ENCODE measurements at places on chromosomes 5 and 9.

DNA sequence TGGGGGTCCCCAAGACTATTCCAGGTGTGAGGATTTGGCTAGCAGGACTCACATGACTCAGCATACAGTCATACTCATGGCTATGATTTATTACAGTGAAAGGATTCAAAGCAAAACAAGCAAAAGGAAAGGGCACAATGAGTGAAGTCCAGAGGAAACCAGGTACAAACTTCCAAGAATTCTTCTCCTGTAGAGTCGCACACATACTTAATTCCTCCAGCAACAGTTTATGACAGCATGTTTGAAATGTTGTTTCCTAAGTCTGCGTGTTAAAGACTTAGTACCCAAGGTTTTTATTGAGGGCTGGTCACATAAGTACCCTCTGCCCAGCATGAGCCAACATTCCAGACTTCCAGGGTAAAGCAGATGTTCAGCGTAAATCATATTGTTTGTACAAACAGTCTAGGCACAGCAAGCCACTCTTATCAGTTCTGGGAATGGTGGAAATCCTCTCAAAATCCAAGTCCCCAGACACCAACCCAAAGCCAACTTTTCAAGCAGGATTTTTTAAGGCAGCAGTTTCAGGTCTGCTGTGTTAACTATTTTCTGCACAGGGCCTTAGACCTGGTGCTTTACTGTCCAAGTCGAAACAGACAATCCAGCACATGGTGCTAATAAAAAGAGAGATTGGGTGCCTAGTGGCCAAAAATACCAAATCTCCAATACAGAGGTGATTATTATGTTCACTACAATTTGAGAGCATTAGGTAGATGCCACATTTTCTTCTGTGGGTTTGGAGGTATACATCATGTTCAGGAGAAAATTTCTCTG, 18.6 kb upstream of the RICTOR start:
- DNase-seq, result no peak

GRCh38 chr9:68905129-68905528, 108.8 kb downstream of the PRKACG start:
- no peak for DNase-seq

DNA sequence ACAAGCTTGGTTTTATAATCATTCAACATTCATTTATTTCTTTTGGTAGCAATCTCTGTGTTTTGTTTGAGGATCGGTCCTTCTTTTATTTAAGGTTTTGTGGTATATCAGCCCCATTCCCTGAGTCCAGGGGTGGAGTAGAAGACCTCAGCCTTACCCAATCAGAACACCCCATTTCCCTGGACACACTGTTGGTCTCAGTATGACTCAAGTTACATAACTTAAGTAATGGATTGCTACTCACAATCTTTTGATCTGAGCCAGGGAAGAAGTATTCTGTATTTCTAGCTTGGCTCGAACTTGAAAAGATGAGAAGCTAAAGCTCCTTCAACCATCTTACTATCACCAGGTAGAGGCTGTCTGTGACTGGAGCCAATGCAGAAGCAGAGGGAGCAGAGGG, 175.2 kb upstream of the HAPLN1 start:
- no peak for DNase-seq

DNA sequence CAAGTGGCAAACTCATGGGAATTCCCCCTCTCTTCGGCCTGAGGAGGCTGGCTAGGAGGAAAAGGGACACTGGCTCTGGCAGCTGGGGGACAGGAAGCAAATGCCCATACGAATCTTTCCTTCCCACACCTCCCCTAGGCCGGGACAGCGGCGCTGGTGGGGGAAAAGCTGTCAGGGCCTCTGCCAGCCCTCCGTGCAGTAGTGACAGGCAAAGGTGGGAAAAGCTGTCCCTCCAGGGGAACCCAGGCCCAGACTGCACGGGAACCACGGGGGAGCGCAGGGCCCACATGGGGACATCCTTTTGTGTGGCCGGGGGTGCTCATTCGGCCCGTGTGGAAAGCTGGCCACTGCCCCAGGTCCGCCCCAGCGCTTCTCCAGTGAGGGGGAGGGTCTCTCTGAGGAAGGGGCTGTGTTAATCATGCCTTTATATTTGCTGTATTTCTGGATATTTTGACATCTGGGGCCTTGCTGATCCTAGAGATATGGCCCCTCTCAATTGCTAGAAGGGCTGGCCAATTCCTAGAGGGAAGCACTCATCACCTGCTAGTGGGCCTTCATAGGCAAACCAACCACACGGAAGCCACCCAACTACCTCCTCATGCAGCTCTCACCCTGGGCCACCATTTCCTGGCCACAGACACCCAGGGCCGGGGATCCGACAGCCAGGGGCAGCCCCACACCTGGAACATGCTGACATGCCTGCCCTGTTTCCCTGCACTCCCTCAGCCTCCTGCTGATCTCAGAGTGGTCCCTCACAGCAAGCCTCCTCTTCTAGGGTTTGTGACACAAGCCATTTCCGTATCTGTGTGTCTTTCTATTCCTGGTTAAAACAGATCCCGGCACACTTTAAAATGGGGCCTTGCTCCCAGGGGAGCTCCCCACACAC, 138.8 kb downstream of the ROR2 start:
- DNase-seq, result no peak

DNA sequence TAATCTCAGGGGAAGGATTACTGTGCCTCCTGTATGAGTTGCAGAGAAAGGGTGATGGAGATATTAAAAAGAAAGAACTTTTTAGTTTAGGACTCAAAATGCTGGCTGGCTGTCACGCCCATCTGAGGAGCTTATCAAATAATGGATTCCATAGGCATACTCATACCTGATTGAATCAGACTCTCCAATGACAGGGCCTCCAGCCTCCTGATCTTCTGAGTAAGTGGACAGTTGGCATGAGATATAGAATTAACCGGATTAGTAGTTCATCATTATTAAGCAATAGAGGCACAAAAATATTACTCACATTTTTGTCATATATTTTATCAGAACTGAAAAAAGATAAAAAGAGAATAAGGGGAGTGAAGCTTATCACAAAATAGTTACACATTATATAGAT, 157.0 kb upstream of the RASA1 start:
- no peak for DNase-seq

GRCh38 chr9:94979904-94980507, 253.5 kb downstream of the AOPEP start:
- DNase-seq, result no peak

DNA sequence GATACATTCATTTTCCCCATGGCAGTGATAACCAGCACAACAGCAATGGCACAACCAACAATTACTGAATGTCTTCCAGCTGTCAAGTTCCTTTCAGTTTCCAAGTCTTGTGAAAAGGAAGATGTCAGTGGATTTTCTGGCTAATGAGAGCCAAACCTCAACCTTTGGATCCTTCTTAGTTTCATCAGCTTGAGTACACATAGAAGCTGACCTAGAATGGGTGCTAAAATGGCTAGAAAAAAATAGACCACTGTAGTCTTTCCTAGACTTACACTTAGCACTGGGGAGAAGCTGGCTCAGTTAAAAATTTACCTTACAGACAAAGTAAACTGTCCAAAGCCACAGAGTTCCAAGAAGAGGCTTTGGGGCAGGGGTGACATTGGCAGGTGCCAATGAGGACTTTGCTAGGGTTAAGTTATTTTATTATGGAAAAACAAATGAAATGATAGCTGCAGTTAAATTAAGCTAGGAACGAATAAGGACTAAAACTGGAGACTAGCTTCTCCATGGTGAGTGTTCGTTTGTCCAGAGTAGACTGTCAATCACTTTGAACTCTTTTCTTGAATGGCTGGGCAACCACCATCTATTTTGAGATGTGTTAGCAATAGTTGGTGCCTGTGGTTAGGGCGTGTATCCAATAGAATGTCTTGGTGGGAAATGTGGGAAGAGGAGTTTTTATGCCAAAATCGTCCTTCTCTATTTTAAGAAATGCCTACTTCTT, 25.9 kb upstream of the TXN start:
- no peak for DNase-seq

DNA sequence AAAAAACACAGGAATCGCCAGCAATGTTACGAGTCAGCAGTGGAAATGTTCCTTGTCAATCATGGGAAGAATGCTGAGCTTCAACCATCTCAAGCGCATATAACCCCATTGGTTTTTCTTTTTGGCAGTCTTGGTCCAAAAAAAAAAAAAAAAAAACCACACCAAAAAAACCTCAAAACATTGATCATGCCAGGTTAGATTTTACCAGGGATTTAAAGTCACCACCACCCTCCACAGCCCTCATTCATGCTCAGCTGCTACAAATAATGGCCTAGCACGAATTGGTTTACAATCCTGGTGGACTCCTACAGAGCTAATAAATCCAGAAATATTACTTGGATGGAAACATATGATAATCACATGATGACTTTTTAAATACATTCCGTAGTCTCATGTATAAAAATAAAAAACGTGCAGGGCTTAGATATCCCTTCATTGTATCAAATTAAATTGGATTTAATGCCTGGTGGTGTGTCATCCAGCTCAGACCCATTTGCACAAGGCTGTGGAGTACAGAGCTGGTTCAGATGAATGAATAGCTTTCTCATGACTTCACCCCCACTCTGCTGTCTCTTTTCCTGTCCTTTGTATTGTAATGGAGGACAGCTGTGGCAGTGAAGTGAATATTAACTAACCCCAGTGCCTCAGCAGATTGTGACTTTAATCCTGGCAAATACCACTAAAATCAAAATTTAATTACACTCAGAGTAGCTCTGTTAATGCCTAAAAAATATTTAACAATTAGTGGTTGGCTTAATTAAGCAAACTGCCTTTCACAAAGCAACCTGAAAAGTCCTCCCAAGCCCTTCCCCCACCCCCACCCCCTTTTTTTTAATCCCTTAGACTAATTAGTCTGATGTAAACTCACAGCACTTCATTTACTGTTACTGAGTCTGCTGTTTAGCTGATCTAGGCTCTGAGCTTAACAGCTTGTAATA, 626.5 kb upstream of the ZNF608 start:
- no peak for DNase-seq

GRCh38 chr9:135336722-135337527, 142.7 kb upstream of the PPP1R26 start:
- DNase-seq, result peak; percentile 45

- no peak for DNase-seq
Observed at GRCh38 chr5:9268226-9268625, 277.6 kb downstream of the SEMA5A start.

- DNase-seq, result peak; percentile 82
Observed at GRCh38 chr5:126525630-126526245, 69.3 kb downstream of the ALDH7A1 start.

DNA sequence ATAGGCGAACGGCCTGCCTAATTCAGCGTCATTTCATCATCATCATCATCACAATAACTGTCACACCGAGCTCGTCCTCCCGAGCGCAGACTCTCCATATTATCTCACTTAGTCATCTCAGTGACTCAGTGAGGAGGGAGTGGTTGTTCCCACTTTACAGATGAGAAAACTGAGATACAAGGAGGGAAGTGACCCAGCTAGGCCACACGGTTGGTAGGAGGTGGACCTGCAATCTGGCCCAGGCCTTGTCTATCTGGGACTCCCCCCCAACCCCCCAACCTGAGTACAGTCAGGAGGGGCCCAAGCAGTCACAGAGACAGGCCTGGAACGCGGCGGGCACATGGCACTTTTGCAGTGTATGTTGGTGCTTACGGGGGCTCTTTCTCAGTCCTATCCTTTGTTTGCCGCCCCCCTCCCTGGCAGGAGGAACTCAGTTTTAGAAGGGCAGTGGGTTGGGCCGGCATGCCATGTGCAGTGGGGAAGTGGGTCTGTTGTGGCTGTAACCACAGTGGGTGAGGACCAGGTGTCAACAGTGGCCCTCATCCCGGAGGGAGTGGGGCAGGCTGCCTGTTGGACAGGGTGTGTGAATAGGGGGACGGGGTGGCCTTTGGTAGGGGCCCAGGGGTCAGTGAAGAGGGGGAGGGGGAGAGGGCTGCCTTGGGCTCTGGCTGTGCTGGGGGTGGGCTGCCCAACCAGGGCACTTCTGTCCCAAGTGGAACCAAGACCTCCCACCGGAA, 1.7 kb upstream of the RXRA start:
- peak; percentile 69 for DNase-seq

GRCh38 chr9:81082221-81082620, 607.1 kb downstream of the TLE1 start:
- DNase-seq, result no peak

GRCh38 chr9:14993901-14994554, 83.8 kb upstream of the FREM1 start:
- DNase-seq, result no peak

GRCh38 chr9:22278426-22278825, 168.2 kb upstream of the DMRTA1 start:
- no peak for DNase-seq

DNA sequence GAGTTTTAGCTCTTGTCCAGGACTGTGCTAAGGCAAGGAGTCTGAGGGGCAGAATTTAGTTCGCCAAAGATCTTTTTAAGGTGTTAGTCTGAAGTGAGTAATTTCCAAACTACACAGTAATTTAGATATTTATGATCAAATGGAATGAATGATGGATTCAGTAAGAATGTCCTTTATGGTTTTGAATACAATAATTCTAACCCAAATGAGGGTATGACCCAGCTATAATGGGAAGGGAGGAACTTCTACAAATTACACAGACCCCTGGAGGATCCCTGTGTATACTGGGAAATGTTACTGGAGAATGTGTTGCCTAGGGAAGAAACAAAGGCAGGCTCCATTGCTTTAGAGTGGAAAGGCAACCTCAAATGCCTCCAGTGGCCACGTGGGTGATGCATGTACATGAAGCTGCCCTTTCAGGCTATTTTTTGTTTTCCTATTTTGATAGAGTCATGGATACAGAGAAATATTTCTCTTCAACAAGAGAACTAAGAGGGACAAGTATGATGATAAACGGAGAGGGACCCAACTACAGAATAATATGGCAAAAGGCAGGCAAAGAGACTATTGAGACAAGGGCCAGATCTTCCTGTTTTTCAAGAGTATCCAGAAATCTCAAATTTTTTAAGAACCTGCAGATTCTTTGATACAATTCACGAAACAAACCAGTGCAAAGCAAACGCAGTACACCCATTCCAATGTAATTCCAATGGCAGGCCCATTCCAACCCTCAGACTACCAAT, 25.4 kb downstream of the SLC1A3 start:
- no peak for DNase-seq

DNA sequence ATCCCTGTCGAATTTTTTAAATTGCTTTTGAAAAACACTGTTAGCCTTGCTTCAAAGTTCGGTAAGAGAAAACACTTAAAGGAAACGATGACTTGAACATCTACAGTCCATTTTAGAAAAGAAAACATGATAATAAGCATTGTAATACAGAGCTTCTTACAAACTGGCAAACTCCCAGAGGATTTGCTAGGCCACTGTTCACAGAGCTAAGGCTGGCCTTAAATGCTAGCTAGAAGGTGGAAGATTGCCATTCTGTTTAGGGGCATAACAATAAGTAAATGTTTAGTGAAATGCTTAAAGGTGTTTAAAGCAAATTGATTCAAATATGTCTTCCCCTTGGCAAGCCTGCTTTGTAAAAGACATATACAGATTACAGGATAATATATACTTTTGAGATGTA, 169.6 kb downstream of the TLE4 start:
- DNase-seq, result no peak

GRCh38 chr5:134092875-134093274, 21.6 kb upstream of the TCF7 start:
- no peak for DNase-seq

- no peak for DNase-seq
Observed at GRCh38 chr5:115480271-115480670, 64.3 kb downstream of the FEM1C start.
